ENCODE measurements at places on chromosomes 6 and 20.

GRCh38 chr20:46674253-46675083 lies 14.8 kb downstream of the TP53RK start:
- no peak for DNase-seq

DNA sequence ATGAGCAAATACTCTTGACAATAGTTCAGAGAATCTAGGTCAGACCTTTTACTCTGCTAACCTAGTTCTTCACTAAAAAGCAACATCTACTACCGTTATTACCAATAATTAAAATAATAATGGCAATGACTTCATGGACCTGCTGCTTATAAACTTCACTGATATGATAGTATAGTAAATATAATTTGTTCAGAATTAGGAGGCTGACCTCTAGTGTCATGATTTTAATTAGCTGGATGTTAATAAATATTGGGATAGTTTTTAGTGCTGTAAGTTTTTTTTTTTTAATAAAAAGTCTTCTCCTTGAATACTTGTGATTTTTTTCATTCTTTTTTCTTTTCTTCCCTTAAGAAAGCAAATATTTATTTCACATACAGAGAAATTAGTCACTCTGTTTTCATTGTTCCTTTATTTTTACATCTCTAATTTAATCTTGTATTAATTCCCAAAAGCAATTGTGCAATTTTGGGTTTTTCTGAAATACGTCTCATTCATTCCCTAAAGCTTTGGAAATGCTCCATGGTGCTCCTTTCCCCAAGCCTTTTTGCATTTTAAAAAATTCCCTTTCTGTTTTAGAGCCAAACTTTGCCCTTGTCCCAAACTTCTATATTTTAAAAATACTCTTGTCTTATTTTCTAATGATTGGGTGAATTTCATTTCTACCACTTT lies 46.6 kb upstream of the UST start:
- no peak for DNase-seq

DNA sequence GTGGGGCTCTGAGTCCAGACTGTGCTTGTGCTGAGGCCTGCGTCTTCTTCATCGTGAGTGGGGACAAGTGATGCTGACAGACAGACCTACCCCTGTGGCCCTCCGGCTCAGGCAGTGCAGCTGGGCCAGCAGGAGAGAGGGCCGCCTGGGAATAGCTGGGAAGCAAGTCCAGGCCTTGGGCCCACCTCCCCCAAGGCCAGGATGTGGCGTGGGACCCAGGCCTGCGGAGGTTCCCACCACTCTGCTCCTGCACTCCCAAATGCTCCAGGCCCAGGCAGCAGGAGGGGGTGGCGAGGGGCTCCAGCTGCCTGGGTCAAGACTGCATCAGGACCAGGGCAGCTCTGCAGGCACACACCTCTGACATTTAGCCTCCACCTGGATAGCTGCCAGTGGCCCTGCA lies 38.3 kb downstream of the DAAM2 start:
- DNase-seq: no peak

DNA sequence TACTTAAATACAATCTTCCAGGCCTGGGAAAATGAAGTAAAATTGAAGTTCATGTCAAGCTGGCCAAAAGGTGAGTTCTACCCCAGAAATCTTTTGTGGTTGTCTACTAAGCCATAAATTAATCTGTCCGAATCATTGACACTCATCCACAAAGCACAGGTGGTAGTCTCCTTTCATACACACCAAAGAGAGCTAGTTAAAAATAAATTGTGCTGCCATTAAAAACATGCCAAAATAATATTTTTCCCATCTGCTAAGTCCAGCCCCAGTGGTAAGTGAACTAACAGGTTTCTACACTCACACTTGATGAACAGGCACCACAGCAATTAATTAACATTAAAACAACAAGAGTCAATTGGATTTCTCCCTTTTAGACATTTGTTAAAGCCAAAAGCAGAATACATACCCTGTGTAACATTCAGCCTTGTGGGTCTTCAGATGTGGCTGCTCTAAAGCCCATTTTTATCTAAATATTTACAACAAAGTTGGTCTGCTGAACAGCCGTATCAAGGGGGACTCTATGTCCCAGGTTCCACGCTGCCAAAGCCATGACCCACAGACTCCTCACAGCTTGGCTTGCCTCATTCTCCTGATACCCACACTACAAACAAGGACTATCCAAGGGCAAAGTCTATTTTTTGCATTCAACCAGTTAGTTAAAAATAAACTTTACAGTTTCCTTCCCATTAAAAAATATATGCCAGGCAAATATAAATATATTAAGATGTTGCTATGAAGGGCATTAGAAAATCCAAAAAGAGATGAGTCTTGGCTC lies 490.4 kb downstream of the BMP2 start:
- DNase-seq: no peak

- no peak for DNase-seq
Observed at GRCh38 chr6:120869397-120869796, 464.9 kb downstream of the TBC1D32 start.

GRCh38 chr6:11434565-11435326 lies 102.8 kb upstream of the TMEM170B start:
- peak; percentile 39 for DNase-seq

DNA sequence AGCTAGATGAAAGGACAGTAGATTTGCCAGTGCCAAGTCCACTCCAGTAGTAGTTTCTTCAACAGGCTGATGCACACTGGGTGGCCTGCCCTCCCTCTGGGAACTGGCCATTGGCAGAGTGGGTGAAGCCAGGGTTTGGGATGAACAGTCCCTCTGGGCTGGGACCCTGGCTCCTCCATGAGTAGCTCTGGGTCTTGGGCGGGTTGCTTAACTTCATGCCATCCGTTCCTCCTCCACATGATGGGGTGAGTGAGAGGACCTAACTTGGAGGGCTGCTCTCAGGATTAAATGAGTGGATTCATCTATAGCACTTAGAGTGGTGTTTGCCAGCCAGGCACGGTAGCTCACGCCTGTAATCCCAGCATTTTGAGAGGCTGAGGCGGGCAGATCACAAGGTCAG lies 47.2 kb downstream of the PLAGL2 start:
- no peak for DNase-seq

- DNase-seq: no peak
Observed at GRCh38 chr20:2752567-2753460, 47.6 kb downstream of the CPXM1 start.
